ENCODE measurements at places on chromosomes 7 and 10. TPM values are rescaled to one million over a fixed set of nuclear protein-coding genes. Genes with fewer than 3 reads are reported as not detected.

The C10orf62 gene
- total RNA-seq: not detected

- no peak for DNase-seq
Observed at GRCh38 chr10:93475871-93476270, 6.3 kb downstream of the MYOF start.

DNA sequence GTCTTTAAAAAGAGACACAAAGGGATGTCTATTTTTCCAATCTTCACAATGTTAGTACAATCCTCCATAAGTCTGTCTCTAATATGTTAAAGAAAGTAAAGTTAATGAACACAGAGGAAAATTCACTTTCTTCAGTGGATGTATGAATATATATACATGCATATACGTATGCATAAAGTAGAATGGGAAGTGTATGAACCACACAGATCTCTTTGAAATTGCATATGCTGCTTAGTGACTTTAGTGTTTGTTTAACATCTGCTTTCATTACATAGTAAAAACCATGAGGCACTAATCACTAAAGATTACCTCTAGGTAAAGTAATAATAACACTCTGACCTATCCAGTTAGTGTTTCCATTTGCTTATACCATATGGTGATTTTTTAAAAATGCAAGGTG, 451.2 kb downstream of the SEMA3D start:
- no peak for DNase-seq

DNA sequence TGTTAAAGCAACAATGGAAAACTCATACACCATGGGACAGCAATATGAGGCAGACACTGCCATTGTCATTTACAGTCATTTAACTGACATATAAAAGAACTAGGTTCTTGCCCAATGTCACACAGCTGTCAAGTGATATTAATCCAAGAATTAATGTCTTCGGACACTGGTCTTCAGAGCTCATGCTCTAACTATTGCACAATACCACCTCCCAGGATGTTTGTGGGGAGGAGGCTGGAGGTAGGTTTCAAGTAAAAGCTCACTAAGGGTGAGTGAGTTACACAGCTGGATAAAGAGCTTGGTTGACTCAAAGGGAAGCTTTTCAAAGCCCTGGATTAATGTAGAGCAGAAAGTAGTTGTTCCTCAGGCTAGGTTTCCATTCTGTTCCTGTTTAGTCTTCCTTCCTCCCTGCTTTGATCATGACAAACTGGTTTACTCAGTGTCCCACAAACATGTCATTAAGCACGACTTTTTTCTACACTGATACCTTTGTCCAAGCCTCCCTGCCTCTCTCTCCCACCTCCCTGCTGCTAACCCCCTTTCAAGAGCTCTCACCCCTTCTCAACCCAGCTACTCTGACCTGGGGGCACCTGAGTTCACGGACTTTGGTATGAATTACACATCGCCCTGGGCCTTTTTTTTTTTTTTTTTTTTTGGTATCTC, 987 bp upstream of the EXOC6 start:
- no peak for DNase-seq

The ELAPOR2 gene
- total RNA-seq: 10.3 TPM
